ENCODE measurements at places on chromosomes 12 and 14.

- no peak for DNase-seq
Observed at GRCh38 chr14:35387219-35387618, 17.3 kb downstream of the NFKBIA start.

DNA sequence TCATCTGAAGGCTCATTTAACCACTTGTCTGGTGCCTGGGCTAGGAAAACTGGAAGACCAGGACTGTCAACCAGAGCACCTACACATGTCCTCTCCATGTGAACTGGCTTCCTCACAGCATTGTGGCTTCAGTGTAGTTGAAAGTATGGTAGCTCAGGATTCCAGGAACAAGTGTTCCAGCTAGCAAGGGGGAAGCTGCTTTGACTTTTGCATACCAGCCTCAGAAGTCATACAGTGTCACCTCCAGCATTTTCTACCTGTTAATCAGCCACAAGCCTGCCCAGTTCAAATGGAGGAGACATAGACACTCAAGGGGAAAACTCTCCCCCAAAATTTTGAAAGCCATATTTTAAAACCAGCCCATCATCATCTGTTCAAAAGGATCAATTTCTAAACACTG is 212.8 kb upstream of the CAND1 start:
- DNase-seq: no peak

GRCh38 chr14:40371011-40371410 is 938.8 kb upstream of the FBXO33 start:
- no peak for DNase-seq

GRCh38 chr14:55843718-55844403 is 263.9 kb downstream of the KTN1 start:
- DNase-seq: no peak

DNA sequence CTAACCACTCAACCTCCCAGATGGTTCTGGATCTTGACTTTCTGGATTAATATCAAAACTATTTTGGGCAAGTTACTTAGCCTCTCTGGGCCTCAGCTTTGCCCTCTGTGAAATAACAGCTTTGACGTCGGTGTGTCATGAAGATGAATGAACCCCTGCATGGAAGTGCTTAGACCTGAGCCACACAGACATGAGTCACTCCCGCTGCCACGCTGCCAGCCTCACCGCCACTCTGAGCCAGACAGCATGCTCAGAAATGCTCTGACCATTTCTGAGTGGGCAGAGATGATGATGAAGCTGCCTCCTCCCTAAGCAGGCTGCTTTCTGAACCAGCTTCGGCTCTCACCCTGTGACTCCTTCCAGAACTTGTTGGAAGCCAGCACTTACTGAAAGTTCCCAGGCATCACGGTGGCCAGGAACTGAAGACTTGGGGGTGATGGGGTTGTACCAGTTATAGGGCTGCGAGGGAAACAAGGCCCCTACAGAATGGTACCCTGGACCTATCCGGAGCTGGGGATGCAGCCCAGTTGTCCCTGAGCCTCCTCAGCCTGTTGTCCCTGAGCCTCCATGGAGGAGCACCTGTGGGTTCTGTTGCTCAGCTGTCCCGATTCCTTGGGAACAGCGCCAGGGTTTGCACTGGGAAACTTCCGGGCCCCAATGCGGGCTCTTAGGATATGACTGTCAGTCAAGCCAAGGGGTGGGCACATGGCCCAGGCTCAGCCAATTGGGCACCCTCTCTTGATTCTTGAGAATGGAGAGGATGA is 2.0 kb upstream of the CCDC197 start:
- DNase-seq: no peak

DNA sequence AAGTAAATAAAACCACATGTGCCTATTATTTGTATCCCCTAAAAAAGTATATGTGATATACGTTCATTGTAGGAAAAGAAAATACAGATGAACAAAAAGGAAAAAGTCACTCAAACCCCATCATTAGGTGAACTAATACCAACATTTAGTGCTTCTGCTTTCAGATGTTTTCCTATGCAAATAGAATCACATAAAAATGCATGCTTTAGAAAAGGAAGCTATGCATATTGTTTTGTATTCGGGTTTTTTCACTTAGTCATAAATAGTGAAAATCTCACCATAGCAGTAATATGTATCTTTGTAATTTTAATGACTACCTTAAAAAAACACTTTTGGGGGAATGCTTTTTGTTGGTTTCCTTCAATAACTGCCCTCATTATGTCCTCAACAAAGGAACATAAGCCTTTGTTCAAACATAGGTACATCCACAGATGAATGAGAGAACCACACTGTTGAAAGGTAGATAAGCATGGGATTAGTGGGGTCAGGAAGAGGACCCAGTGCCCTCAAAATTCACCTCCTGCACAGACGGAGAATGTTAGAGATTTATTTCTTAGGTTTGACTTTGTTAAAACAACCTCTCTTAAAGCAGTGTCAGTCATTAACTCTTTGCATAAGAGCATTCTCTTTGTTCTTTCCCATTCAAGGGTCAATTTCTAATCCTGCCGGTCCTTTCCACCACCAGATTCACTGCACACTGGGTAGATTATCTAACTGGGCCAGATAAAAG is 6.5 kb downstream of the AMDHD1 start:
- DNase-seq: no peak

DNA sequence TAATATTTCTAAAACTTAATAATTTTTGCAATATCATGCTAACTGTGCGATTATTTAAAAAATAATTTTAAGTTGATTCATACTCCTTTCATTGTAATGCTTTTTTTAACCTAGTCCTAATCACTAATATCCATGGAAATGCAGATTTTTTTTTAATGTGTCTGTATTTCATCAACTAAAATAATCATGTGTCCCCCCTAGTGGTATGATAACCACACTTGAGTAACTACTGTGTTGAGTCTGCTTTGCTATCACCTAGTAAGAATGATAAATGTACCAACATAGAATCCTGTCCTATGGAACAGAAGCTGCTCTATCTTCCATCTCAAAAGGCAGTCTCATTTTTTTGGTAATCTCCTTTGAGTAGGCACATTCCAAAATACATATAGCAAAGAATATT is 19.1 kb upstream of the SYNE2 start:
- no peak for DNase-seq

GRCh38 chr14:74038020-74038859 is 19.1 kb downstream of the BBOF1 start:
- DNase-seq: no peak

- DNase-seq: no peak
Observed at GRCh38 chr12:128857133-128857763, 4.0 kb downstream of the GLT1D1 start.

DNA sequence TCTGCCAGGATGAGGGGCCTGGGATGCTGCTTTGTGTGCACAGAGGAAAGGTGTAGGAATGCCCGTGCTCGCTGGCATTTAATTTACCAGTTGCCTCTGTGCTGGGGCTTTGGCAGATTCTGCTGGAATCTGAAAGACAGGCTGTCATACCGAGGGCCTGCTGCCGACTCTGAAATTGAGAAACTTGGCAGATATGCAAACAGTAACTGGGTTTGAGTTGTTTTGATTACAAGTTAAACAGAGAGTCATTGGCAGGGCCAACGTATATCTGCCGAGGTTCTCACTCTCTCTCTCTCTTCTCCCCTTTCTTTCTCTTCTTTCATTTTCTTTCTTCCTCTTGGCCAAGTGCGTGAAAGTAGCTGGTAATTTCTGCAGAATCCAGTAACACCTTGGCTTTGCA is 618.7 kb downstream of the VRK1 start:
- DNase-seq: no peak

GRCh38 chr12:92432724-92433441 is 269.9 kb upstream of the PLEKHG7 start:
- DNase-seq: no peak

DNA sequence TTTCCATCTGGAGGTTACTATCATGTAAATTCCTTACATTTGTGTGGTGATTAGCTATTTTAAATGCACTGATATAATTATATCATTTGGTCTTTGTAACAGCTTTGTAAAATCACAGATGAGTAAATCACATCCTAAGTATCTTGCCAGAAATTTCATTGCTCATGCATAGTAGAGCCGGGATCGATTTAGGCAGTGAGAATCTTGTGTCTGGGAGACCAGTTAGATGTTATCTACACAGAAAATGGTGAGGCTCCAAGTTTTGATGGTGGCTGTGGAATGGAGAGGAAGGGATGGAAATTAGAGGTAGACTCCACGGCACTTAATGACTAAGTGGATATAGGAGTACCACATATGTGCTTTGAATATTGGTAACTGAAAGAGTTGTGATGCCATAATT is 156.3 kb downstream of the MSRB3 start:
- DNase-seq: no peak

DNA sequence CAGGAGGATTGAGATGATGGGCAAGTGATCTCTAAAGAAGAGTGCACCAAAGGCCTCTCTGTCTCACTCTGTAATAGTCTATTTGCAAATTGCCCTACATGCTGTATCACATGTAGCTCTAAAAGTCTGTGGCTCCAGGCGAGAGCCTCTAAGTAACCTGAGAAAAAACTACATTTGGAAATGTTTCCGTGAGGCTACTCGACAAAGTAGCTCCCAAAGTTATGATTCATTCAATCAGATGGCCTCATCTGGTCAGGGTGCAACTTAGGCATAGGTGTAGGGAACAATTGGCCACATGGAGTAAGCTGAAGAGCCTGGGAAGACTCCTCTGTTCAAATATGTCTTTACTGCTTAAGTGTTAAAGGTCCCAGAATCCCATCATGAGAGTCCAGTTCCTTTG is 155.4 kb upstream of the PLEKHG7 start:
- no peak for DNase-seq

- DNase-seq: no peak
Observed at GRCh38 chr12:42463671-42464070, 125.9 kb downstream of the PRICKLE1 start.

DNA sequence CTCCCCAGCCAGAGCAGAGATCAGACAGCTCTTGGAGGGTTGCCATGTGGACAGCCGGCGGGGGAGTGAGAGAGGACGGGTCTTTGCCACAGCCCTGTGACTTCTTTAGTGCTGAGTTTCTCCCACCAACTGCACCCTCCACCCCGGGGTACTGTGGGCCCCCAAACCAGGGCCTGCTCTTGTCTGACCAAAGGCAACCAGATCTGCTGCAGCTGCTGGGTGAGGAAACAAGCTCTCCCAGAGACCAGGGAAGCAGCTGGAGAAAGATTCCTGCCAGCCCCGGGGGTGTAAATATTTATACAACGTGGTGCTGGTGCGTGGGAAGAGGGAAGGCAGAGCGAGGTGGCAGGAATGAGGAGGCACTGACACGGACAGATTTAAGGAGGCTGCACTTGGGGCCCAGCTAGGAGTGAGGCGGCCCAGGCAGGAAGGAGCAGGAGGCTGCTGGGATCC is 14.3 kb upstream of the ZFP36L1 start:
- no peak for DNase-seq

DNA sequence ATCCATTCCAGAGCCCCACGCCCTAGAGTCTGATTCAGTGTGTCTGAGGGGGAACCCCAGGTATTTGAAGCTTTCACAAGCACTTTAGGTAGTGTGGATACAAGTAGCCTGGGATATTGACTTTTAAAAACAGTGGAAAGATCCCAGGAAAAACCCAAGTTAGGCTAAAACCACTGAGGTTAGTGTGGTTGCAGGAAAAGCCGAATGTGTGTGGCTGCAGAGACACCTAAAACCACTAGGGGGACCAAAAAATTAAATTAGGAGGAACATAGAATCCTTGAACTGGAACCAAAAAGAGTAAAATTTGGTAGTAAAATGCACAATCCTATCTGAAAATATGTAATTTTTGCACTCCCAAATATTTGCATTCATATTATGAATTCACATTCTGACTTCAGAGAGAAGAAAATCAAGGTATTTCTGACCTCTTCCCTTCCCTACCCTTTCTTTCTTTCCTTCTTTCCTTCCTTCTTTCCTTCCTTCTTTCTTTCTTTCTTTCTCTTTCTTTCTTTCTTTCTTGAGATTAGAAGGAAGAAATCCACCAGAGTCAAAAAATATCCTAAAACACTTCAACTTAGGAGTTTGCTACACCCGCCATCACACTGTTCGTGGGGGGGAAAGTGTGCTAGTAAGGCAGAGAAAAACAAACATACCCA is 37.8 kb downstream of the SLCO1A2 start:
- no peak for DNase-seq

GRCh38 chr12:80747800-80748199 is 31.1 kb downstream of the MYF5 start:
- DNase-seq: no peak

GRCh38 chr12:56129206-56129941 is 1.3 kb downstream of the ESYT1 start:
- peak; percentile 38 for DNase-seq

DNA sequence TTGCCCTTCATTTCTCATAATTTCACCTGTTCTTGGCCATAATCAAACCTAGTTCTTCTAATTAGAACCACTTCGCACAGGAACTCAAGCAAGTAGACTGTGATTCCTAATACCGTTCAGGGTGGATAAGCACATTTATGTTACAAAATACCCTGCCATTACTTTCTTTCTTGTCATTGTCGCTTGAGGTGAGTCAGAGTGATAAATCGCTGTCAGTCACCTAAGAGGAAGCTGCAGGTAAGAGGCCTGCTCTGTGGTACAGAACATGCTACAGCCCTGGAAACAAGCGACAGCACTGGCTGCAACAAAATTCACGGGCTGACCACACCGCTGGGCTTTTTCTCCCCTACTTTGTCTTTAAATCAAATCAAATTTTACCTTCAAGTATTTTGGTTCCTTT is 218.2 kb downstream of the ANO6 start:
- DNase-seq: no peak

- no peak for DNase-seq
Observed at GRCh38 chr12:69099201-69099837, 140.1 kb upstream of the CPSF6 start.

DNA sequence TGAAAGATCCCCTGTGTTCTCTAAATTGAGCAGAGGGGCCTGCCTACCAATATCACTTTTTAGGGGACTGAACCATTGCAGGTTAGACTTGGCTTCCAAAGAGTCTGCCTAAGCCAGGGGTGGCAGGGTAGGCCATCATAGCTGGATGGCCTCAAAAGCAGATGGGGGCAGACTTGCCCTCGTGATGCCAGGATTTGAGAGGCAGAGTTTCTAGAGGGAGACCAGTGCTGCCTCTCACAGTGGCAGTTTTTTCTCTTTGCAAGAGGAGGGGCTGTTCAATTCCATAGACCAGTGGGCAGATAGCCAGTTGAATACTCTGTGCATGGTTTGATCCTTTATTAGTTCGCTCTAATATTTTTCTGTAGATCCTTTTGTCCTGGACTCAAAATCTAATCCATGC is 23.8 kb upstream of the SMCO2 start:
- DNase-seq: no peak

DNA sequence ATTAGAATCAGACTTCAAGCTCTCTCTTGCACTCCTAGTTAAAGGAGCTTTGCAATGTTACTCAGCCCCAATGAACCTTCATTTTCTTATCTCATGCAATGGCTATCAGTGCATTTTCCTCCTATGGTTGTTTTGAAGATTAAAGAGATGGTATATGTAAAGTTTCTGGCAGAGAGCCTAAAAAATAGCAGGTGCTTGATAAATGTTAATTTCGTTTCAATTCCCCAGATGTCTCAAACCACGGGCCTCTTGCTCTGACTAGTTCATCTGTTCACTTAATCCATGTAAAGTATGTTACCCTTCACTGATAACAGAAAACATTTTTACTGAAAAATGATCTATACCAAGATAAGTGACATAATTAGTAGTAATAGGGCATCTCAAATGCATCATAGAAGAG is 735.4 kb upstream of the USP15 start:
- DNase-seq: no peak

- DNase-seq: no peak
Observed at GRCh38 chr14:104333646-104334423, 195.4 kb downstream of the KIF26A start.

- DNase-seq: no peak
Observed at GRCh38 chr12:121916719-121917118, 1.7 kb upstream of the CFAP251 start.

GRCh38 chr14:61281186-61281947 is at the start of gene TMEM30B:
TMEM30B (minus strand) TSS chr14:61281338; CDS start chr14:61281147, 191 bp downstream.
- DNase-seq: no peak

Measured in stimulated activated CD4-positive, alpha-beta T cell treated with anti-CD3 and anti-CD28 coated beads, TNF-alpha, amount 100 ng/mL, for 4 hours (primary cell).